ENCODE measurements at places on chromosomes 7 and 10.

GRCh38 chr10:107409522-107409921, 245.0 kb upstream of the SORCS1 start:
- DNase-seq: no peak

DNA sequence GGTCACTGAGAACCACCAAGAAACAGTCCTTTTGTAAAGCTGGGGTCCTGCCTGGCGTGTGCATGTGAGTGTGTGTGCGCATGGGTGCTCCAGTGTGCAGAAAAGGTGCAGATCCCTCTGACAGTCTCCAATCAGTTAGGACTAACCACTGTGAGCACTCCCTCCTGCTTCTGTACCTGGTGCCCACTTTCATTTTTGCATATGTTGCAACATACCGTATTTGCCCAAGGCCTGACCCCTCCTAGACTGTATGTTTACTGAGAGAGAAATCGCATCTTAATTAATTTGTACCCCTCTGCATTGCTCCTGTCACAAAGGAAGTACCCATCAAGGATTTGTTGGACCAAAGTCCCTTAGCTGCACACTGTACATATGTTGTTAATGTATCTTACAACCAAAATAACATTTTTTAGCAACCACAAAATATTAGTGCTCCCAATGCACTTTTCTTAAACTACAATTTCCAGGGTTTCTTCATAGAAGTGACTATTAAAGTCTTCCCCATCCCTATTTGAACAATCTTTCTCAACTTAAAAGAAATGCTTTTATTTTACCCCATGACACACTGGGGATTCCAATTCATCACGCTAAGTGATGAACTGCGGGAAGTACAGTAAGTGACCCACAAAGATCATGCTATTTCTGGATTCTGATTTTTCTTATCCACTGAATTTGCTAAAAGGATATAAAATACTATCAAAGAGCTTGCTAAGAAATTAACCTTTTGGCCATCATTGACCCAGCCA, 16.6 kb downstream of the PAXIP1 start:
- DNase-seq: no peak

DNA sequence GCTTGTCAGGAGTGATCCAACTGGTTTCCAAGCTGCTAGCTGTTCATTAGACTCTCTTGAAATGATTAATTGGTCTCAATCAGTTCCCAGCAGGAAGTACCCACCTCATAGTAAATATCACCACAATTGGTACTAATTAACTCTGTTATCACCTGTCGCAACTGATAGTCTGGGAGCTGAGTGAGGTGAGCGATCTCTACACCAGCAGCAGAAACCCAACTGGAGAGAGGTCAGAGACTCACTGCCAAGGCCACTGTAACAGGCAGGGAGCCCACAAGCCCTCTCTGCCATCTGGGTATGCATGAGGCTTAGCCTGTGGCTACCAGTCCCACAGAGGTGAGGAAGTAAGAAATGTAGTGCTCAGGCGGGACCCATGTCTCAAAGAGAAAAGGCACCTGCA, 245.5 kb downstream of the DYNC1I1 start:
- DNase-seq: no peak

DNA sequence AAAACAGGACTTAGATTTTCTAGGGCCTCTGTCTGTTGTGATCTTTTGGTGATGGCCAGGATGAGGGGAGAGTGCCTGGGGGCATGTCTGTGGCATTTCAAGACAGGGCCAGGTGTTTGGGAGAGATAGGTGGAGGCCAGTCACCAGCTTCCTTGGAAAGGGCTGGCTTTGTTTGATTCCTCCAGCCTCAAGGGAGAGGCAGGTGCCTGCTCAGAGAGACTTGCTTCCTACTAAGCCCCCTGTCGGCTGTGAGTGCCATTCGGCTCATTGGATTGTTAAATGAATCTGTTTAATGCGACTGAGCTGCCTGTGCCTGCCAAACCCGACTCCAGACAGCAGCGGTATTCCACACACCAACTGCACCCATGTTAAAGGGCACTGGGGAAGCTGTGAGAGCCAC, 304.1 kb upstream of the COBL start:
- no peak for DNase-seq

- no peak for DNase-seq
These were observed 31.9 kb downstream of the HEPACAM2 start for GRCh38 chr7:93194386-93194785.

DNA sequence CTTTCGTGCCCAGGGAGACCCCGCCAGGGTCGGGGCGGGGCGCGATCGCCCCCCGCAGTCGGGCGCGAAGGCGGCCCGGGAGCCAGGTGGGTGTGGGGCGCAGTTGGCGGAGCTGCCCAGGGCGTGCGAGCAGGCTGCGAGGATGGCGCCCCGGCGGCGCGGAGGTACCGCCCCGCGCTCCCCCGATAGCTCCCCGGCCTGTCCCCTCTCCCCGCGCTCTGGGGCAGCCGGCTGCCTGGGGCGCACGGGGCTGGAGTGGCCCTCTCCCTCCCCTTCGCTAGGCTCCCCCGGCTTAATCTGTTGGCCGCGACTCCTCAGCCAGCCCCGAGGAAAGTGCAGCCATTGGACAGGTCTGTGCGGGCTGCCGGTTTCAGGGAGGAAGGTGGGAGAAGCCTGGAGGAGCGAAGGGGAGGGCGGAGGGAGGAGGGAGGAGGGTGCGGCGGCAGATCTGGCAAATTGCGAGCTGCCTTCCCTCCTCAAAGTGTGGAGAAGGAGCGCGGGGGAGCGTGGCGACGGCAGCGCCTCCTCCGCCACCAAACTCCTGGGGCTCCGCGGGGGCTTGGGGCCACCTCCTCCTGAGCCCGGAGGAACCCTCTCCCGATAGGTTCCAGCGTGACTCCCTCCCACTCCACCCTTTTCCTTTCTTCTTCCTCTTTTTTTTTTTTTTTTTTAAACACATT, 361 bp upstream of the PLXDC2 start:
- DNase-seq: no peak

DNA sequence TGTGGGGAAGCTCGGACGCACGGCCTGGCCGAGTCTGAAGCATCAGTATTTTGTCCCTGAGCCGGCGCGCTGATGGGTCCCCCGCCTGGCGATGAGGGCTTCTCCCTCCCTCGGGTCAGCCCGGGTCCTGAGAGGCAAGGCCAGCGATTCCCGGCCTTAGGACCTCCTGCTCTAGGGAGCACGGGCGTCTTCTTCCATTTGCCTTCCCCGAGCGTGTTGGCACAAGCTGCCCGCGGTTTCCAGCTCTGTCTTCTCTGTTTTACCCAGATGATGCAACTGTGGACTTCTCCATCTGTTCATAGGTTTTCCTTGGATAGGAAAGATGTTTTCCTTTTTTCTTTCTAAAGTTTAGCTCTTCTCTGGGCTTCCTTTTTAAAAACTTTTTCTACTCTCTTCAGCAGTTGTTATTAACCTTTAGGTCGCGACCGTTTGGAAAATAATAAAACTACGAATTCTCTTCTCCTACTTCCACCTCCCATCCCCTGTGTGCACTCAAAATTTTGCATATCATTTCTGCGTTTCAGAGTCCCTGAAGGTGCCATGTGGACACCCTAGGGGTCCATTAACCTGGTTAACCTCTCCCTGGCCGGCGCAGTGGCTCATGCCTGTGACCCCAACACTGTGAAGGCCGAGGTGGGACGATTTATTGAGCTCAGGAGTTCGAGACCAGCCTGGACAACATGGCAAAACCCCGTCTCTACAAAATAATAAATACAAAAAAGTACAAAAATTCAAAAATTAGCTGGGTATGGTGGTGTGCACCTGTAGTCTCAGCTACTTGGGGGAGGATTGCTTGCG, 1.4 kb upstream of the SLC25A28 start:
- DNase-seq: no peak

DNA sequence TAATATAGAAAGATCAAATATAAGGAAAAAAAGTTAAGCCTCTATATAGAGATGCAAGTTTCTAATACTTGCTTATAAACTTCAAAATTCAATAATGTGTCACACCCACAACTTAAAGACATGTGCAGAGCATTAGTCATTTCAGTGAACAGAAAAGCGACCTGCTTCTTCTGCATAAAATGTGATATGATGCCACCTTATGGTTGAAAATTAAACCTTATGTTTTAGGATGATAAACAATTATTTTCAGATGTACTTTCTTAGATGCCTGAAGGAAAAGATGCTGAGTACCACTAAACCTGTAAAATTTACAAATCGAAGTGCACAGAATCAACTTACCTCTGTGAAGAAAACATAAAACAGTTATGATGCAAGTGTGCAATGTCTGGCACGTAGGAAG, 96.0 kb downstream of the MTERF1 start:
- no peak for DNase-seq

GRCh38 chr7:1966631-1967200, 266.0 kb downstream of the MAD1L1 start:
- DNase-seq: no peak

GRCh38 chr10:63268149-63268797, 135.1 kb downstream of the NRBF2 start:
- DNase-seq: no peak

DNA sequence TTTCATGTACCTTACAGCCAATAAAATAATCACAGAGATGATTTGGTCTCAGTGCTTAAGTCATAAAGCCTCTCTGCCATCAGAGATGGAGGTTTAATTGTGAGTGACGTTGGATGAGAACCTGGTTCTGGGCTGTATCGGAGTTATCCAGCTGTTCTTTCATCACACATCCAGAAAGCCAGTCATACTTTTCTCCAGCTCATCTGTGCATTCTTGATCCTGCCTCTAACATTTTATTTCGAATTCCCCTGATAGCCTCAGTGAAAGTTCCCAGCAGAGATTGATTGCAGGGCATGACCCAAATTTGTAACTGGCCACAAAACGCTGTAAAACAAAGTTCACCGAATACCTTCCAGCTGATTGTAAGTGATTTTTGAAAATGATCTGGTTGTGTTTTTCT, 212.6 kb upstream of the HABP2 start:
- no peak for DNase-seq

DNA sequence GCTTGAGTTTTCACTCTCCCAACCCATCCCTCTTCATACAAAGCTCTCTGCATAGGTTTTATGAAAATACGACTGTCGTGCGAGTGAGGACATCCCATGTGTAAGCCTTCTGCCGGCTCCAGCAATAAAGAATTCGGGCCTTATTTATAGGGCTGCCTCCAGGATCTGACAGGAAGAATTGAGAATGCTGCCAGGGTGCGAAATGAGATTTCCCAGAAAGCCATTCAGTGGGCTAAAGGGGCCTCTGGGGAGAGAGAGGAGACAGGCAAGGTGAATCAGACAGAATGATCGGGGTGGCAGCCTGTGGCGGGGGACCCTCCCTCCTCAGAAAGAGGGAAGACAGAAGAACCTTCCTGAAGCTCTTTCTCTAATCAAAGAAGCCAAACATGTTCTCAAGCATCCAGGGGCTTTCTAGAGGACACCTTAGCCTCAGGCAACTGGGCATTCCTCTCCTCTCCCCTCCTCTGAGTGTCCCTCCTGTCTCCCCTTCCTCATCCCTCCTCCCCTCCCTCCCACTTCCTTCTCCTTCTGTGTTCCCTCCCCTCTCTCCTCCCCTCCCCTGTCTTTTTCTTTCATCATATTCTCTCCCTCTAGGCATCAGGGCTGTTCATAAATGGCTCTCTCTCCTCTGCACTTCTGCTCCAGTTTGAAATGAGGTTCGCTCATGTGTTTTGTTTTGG, 410.9 kb downstream of the TYW1 start:
- no peak for DNase-seq

DNA sequence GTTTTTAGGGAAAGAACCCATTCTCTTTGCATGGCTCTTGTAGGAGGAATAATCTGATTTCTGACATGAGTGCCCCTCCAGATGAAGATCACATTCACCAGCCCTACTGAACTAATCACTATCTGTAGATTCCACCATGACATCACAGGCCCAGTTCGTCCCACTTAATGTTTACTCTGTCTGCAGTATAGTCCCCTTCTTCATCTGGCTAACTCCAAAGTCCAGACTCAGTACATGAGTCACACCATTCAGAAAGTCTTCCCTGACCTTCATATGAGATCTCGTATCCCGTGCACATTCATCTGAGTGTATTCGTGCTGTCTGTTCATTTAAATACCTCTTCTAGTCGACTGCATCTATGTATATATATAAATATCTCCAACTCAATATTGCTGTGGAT, 366.5 kb upstream of the AKR1E2 start:
- no peak for DNase-seq

All from stimulated activated CD8-positive, alpha-beta memory T cell treated with anti-CD3 and anti-CD28 coated beads, Interleukin-4, amount 100 ng/mL, for 1 hour (primary cell).